ENCODE measurements at places on chromosomes 5 and 9.

DNA sequence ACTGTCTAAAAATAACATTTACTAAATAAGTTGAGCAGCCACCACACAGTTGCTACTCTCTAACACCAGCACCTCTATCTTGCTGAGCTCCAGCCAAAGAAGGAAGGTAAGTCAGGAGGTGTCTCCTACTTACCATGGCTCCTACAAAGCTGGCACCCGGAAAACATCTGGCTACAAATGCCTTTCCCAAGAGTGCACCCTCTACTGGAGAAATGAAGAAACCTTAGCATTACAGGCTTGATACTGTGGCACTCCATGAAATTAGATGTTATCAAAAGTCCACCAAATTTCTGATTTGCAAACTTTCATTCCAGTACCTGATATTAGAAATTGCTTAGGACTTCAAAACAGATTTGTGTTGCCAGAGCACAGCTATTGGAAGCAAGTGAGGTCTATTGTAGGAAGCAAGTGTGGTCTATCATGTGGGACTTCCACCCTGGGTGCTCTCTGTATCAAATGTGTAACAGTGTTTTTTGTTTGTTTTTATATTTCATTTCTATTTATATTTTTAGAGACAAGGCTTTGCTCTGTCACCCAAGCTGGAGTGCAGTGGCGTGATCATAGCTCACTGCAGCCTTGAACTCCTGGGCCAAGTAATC, 25.7 kb upstream of the RFK start:
- peak; percentile 20 for DNase-seq

GRCh38 chr5:54859316-54859715, 126.1 kb downstream of the ESM1 start:
- DNase-seq: no peak

GRCh38 chr5:6827526-6828219, 114.4 kb downstream of the TENT4A start:
- DNase-seq: no peak

DNA sequence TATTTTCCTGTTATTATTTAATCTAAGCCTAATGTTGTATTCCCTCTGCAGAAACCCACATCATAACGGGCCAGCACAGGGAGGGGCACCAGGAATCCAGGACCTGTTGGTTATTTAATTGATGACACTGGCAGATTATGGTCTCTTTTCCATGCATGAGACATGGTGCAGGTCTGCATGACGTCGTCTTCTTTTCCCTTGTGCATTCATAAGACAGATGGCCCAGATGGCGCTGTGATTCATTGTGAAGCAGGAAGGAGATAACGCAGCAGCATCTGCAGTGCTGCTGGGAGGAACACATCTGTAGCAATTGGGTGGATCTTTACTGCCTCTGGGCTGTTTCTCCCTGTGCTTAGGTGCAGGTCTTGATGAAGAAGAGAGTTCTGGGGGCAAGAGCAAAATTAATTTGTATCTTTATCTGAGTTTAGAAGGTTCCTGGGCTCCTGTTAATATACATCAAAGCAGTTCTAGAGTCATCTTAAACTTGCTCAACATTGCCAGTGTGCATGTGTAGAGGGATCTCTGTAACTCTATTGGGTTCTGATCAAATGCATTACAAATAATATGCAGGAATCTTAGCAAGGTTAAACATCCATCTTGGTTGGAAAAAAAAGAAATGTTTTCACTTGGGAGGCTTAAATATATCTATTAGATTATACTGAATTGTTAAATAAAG, 176.1 kb downstream of the PCSK1 start:
- peak; percentile 62 for DNase-seq

DNA sequence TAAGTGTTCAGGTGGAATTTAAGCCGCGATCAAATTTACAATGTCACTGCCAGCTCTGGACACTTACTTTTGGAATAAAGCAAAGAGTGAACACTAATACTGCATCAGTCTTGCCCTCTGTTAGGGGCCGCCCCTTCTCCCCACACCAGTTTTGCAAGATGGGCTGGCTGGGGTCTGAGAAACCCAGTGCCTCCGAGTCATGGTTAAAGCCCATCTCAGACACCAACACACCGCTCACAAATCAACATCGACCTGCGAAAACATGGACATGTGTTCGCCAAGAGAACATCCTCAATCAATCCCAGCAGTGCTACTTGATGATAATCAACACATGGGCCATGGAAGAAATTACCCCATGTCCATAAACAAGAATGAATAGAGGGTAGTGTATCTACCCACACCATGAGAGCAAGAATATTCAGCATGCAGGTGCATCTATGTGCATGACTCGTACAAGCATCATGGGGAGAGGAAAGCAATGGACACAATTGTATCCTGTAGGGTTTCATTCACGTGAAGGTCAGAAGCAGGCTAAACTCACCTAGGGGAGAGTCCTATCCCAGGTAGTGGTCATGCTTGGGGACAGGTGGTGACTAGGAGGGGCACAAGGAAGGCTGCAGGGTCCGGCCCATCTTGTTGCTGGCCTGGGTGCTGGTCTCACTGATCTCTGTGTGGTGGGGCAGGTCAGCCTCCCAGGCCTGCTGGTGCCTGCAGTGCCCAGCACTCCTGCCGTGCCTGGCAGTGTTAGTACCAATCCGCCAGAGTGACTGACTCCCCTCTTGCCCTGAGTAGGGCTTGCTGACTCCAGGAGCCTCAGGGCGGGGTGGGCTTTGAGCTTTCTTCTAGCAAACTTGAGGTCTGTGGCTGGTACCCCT, 5.0 kb downstream of the S1PR3 start:
- no peak for DNase-seq

- no peak for DNase-seq
Measured at GRCh38 chr9:131260751-131261452, 15.4 kb downstream of the FAM78A start.

GRCh38 chr9:104961238-104961637, 33.3 kb upstream of the ABCA1 start:
- DNase-seq: peak; percentile 56

GRCh38 chr9:134619448-134619982, 22.1 kb upstream of the COL5A1 start:
- DNase-seq: no peak

DNA sequence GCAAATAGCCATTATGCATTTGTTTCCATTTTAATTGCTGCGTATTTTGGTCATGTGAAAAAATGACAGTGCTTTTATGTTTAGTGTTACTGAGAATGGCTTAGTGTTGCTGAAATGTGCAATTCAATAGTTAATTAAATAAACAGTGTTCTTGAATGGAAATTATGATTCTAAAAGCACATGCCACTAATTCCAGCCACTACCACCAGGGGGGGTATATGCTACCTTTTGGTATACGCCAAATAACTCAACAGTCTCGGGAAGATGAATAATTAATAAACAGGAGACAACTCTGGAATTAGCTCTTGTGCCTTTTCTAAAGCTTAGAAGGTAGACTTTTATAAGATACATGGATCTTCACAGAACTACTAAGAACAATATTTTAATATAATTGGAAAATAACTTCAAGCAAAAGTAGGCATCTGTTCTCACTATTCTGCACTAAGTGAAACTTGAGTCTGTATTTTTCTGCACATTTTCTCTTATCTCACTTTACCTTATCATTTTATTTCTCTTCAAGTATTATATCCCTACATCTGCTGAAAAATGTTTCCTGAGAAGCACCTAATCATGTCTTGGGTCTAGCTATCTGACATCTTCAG, 83.5 kb upstream of the MINAR2 start:
- DNase-seq: peak; percentile 25

DNA sequence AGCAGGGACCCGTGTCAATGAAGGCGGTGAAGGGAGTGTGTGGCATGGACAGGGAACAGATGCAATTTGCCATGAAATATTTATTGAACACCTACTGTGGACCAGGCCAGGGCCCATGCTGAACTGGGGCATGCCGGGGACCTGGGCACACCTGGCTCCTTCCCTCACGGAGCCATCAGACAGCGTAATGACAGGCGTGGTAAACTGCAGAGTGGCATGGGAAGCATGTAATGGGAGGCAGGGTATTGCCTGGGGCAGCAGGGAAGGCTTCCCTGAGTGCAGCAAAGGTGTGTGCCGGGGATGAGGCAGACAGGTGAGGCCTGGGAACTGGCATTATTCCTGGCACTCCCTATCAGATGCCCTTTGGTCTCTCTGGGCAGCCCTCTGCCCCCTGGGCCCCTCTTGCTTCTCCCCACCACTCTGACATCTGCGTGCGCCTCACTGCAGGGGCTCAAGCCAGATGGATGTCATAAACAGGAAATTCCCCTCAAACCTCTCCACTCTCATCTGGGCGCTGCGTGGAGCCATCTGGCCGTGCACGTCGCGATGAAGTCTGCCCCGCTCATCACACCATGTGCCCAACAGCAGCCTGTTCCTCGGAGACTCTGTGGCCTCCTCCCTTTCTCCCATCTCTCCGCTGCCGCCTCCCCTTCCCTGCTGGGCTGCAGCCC, 67.6 kb downstream of the HMCN2 start:
- no peak for DNase-seq

DNA sequence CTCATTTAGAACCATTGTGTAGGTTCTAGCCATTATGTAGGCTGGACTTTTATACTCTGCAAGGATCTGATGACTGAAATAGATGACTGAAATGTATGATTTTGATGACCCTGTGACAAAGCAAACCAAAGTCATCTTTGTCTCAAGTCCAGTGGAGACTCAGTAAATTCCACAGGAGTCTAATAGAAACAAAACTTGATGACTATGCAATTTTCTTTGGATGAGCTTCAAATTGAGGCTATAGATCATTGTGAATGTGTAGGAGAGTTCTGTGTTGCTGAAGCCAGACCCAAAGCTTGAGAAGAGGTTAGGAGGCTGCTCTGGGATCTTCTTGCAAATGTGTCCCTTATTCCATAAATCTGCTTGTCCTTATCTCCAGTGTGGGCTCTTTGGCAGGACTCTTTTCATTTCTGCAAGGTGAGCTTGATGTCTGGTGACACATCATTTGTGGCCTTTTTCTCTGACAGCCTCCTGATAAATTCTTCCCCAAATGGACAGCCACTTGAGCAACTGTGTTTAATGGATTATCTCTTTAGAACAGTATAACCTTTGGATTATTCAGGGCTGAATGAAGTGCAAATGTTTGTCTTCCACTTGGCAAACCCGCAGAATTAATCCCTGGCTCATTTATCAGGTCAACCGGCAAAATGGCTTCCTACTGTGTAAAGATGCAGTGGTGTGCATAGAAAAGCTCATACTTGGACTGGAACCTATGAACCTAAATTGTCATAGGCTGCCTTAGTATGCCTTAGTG, 235.1 kb upstream of the ANKH start:
- no peak for DNase-seq

GRCh38 chr5:81949462-81949861, 22.4 kb upstream of the ATG10 start:
- no peak for DNase-seq

DNA sequence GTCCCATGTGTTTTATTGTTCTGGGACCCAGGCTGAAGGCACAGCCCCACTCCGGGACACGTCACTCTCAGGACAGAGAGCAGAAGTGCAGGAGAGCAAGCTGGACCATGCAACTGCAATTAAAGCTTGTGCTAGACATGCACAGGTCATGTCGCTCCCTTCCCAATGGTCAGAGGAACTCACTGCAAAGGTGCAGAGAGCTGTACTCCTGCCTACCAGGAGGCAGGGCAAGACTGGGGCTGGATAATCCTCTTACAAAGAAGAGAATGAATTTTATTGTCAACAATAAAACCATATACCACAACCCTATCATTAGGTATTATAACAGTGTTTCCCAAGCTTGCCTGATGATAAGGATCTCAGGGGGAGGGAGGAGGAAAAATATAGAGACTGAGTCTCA, 74.0 kb upstream of the NEK6 start:
- no peak for DNase-seq

Data from urothelium cell line (cell line).